Sciatic nerve (tissue), 2 donors: ENCODE measurements at places on chromosomes 12 and 14. TPM values are rescaled to one million over a fixed set of nuclear protein-coding genes. Genes with fewer than 3 reads are reported as not detected.

CISTR gene
- total RNA-seq: not detected

CCDC198 gene
- total RNA-seq: not detected

RD3L gene
- total RNA-seq: not detected

KRT74 gene
- not detected for total RNA-seq

KTN1 gene
- 243 TPM for total RNA-seq

VPS29 gene
- total RNA-seq: 102 TPM

A2M gene
- total RNA-seq: 942 TPM

KLRC2 gene
- 0.67 TPM for total RNA-seq

PLA2G1B gene
- not detected for total RNA-seq

NANOG gene
- 0.31 TPM for total RNA-seq

SDS gene
- 0.31 TPM for total RNA-seq

ASPG gene
- total RNA-seq: 4.6 TPM

PRMT5 gene
- 44.6 TPM for total RNA-seq

WNT1 gene
- not detected for total RNA-seq

WNT5B gene
- total RNA-seq: 10.6 TPM

SLC2A14 gene
- total RNA-seq: 7.5 TPM

RFLNA gene
- 28.1 TPM for total RNA-seq

TBX3 gene
- 26.3 TPM for total RNA-seq

OVCH1 gene
- total RNA-seq: 4.9 TPM

STAB2 gene
- total RNA-seq: 0.13 TPM

ASCL4 gene
- not detected for total RNA-seq

RASSF3 gene
- 49.3 TPM for total RNA-seq

KRT6A gene
- not detected for total RNA-seq

TSPAN9 gene
- 37.5 TPM for total RNA-seq

UBR7 gene
- 18.7 TPM for total RNA-seq

NRXN3 gene
- total RNA-seq: 38.1 TPM

PAX9 gene
- 5.3 TPM for total RNA-seq

SERPINA9 gene
- total RNA-seq: not detected

BBS10 gene
- 17.6 TPM for total RNA-seq
